ENCODE measurements at places on chromosomes 6 and 20.

GRCh38 chr20:48538058-48538825, 289.6 kb downstream of the PREX1 start:
- no peak for DNase-seq

- no peak for DNase-seq
Observed at GRCh38 chr6:164163239-164163638, 748.7 kb downstream of the QKI start.

DNA sequence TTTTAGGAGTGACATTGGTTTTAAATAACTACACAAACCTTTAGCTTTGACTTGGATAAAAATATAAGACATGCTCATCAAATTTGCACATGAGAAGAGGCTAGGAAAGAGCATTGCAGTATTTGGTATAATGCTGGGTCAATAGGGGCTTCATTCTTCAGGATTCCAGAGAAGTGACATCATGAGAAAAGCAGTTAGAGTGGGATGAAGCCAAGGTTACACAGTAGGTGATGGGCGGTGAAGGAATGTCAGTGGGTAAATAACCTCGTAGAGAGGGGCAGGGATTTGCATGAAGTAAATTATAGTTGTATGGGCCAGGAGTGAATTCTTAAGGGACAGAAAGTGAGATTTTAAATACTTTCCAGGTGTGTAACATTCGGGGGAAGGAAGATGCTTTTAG, 216.2 kb downstream of the RFPL4B start:
- DNase-seq, result no peak

DNA sequence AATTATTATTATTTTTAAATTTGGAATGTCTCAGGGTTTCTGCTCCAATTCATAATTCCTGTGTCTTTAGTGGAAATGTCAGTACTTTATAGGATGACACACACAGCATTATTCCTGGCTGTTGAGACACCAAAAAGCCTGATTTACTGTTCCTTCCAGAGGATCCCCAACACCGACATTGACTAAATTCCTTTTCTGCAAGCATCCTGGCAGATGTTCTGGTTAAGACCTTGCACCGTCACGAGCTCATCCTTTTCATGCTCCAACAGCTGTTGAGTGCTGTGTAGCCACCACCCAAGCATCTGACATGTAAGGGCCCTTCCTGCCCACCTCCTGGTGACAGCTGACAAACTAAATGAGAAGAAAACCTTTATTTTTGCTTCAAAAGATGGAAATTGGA, 284.3 kb upstream of the SULF2 start:
- peak; percentile 8 for DNase-seq

DNA sequence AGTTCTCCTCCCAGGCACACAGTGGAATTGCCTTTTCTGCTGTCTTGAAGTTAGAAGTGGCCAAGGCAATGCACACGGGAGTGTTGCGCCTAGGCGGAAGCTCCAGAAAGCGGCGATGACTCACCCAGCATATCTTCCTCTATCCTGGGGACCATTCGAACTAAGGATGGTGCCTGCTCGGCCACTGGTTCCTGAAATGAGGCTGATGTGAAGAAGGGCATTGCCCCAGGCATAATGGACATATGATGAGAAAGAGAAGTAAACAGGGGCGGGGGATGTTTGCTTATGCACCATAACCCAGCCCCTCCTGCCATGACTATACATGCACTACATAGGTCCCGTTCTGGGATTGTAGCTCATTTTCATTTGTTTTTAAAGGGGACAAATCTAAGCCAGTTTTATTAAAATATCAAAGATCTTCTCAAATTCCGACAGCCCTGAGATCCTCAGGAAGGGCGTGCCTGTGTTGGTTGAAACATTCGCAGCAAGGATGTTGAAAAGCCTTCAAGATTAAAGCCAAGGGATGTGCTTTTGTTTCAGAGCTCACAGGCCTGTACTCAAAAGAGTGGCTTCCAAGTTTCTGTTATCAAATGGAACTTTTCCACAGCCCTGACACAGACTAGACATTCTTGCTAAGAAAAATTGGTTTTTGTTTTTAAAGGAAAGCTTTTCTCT, 218.5 kb downstream of the LY86 start:
- no peak for DNase-seq

DNA sequence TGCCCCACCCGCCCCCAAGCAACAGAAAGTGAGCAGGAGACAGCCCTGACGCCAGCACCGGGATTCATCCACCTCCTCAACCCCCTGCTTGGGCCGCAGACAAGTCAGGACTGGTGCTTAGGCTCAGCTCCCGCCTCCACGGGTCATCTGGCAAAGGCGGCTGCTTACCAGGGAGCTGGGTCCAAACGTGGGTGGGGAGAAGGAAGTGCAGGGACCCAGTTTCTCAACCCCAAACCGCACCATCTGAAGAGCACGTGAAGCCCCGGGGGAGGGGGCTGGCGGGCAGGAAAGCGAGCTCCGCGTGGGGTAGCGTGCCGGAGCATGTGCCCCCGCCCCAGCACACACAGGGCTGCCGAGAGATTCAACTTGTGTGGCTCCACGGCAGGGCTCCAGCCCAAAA, 87.2 kb downstream of the BMP7 start:
- DNase-seq, result no peak

GRCh38 chr6:24673625-24674024, 6.7 kb downstream of the ACOT13 start:
- DNase-seq, result no peak

GRCh38 chr6:14818422-14818884, 427.4 kb upstream of the JARID2 start:
- no peak for DNase-seq

DNA sequence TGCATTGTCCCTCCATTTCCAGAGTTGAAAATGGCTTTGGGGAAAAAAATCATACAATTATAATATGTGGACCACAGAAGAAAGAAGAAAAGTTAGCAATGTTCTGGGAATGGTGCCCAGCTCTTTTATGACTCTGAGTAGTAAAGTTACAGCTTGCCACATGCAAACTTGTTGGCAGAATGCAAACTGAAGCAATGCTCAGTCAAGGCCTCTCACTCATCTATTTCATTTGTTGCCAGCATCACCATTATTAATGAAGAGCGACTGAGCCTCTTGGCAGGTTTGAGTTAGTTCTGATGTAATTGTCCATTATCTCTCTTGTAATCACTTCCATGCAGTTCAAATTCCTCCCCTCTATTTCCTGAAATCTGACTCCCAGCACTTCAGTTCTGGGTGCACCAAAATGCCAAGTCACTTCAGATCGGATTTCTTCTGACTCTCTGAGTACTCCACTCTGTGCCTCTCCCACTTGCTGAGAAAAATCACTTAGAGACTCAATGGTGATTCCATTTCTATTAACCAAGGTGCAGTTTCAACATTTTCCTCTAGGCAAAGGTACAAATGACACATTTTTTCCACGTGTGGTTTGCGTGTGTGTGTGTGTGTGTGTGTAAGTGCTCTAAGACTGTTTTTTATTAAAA, 154.4 kb upstream of the STMND1 start:
- DNase-seq, result peak; percentile 78

- no peak for DNase-seq
Observed at GRCh38 chr6:41161851-41162552, 914 bp downstream of the TREM2 start.

GRCh38 chr6:145141572-145141971, 593.7 kb downstream of the EPM2A start:
- no peak for DNase-seq

GRCh38 chr20:19787366-19787765, 29.3 kb downstream of the RIN2 start:
- DNase-seq, result no peak

GRCh38 chr6:95204178-95204577, 373.2 kb upstream of the MANEA start:
- DNase-seq, result no peak

DNA sequence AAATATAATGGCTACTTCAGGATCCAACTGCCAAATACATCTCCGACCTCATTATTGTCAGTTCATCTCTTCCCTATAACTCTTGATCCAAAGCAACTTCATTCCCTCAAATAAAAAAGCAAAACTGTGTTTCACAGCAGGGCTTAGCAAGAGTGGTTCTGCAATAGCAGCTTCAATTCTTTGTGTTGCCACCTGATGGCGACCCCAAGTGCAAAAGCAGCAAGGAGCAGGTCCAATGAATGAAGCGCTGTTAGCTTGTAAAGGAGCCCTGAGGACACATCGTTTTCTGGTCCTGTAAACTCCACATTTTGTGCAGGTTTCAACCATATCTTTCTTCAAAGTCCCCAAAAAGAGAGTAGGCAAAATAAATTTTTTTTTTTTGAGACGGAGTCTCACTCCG, 19.6 kb downstream of the RTN4IP1 start:
- DNase-seq, result no peak

- no peak for DNase-seq
Observed at GRCh38 chr6:85110943-85111342, 338.9 kb upstream of the NT5E start.

GRCh38 chr20:6898928-6899327, 131.4 kb downstream of the BMP2 start:
- DNase-seq, result no peak

- no peak for DNase-seq
Observed at GRCh38 chr6:71745525-71745924, 140.8 kb upstream of the RIMS1 start.

GRCh38 chr20:17562804-17563305, 7.0 kb upstream of the DSTN start:
- DNase-seq, result no peak

- DNase-seq, result no peak
Observed at GRCh38 chr6:6395581-6396197, 75.2 kb upstream of the F13A1 start.

GRCh38 chr6:158653577-158654354, 3.9 kb downstream of the SYTL3 start:
- no peak for DNase-seq

DNA sequence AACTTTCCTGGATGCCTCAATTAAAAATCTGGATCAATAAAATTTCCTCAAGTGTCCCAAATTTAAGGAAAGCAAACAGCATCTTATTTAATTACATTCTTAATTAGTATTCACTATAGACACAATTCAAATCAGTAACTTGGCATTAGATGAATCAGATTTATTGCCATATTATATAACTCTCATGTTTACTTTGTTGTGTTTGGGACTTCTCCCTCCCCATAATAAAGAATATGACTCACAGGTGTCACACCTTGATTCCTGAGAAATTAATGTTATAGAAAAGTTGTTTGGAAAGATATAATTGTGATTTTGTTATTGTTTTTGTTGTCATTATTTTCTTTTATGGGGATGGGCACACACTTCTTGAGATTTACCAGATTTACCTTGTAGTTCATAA, 18.4 kb downstream of the EYA4 start:
- DNase-seq, result no peak

GRCh38 chr6:52049252-52050050, 38.0 kb downstream of the PKHD1 start:
- DNase-seq, result peak; percentile 39

GRCh38 chr20:271069-271468, 13.5 kb downstream of the DEFB132 start:
- DNase-seq, result no peak

GRCh38 chr20:47350691-47351545, 5.6 kb downstream of the ZMYND8 start:
- DNase-seq, result no peak

- DNase-seq, result no peak
Observed at GRCh38 chr20:12049125-12049524, 131.4 kb downstream of the BTBD3 start.

- DNase-seq, result peak; percentile 68
Observed at GRCh38 chr20:41734506-41734945, 116.3 kb upstream of the CHD6 start.

DNA sequence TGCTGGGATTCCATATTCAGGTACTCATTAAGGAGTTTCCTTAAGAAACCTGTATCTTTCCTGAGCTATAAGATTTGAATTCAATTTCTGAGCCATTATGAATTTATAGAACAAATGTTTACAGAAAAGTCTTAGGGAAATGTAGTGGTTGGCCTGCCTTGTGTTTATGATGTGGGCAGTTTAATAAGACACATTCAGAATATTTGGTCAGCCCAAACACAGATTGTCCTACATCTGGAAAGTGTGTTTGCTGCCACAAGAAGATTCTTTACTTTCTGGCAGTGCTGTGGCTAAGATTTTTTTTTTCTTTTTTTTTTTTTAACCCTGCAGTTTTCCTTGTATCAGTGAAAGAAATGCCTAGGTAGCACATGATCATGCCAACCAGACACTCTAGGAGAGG, 15.2 kb downstream of the TBX18 start:
- DNase-seq, result no peak

- DNase-seq, result no peak
Observed at GRCh38 chr20:46206992-46207549, 89.0 kb downstream of the CD40 start.

DNA sequence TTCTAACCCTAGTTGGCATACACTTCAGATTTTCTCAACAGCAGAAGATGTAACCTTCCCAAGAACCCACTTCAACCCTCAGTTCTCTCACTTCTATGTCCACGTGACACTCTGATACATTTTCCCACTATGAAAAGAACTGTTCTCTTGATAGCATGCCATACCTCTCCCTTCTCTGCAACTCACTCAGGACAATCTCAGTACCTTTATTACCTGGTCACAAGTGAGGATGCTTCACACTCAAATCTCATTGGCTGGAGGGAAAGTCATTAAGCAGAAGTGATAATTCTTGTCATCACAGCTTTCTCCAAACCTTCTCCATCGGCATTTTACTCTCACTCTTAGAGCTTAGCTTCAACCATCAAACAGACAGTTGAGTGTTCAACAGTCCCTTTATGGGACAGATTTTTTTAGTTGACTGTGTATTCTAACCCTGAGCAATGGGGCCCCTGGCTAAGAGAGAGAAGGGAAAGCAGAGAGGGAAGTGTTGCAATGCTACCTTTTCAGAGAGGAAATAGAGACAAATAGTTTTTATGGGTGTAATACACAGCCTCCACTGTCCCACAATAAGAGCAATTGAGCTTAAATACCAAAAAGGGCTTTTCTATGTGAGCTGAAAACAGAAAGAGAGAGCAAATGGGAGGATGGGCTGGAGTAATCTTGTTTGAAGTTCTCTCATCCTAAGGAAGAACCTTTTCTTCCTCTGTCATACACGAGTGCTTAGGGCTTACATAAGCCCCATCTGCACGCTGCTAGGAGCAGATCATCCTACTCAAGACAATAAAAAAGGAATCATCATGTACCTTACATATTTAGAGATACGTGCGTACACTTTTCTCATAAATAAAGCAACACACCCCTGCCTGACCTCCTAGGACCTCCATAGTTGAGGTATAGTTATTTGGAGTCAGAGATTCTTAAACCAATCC, 16.0 kb downstream of the HLA-DPA1 start:
- DNase-seq, result no peak

DNA sequence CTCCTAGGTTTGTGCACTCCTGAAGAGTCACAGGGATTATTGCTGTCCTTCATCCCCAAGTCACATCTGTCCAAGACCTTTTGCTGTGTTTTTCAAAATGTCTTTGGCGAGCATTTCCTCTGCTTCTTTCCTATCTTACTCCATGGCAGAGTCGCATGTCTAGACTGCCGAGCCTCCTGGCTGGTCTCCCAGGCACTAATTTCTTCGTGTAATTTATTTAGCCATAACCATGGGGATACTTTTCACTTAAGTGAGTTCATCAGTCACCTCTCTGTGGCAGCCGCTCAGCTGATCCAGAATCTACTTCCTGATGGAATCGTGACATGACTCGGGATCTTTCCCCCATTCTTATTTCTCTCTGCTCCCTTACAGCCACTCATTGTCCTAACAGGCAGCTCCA, 25.8 kb downstream of the ADGRF5 start:
- no peak for DNase-seq

- no peak for DNase-seq
Observed at GRCh38 chr20:62381202-62381797, 5.6 kb upstream of the RPS21 start.
